Stimulated activated CD8-positive, alpha-beta memory T cell treated with anti-CD3 and anti-CD28 coated beads, Interleukin-7, amount 100 ng/mL, for 48 hours (primary cell): ENCODE measurements at places on chromosomes 6 and 20.

DNA sequence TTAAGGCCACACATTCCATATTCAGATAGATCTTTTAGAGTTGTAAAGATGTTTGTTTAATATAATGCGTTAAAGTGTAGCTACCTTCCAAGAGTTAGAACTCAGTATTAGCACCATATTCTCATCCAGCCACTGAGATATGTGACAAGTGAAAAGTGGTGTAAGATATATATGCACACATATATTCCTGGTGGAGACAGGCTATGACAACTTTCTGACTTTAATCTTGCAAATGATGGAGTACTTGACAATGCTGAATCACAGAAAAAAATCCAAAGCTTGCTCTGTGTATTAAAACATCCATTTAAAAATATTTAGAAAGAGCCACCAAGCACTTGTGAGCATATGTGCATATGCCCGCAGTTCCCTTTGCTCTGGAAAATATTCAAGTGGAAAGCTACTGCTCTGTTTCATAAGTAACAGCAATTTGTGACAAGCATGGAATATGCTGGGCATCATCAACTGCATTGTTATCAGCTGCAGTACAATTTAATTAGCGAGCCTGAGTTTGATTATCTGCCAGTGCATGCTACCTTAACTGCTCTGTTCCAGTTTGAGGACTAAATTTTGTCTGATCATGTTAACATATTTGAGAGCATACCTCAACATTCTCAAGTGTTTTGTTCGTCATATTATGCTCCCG, 64.8 kb downstream of the VIP start:
- DNase-seq = no peak

DNA sequence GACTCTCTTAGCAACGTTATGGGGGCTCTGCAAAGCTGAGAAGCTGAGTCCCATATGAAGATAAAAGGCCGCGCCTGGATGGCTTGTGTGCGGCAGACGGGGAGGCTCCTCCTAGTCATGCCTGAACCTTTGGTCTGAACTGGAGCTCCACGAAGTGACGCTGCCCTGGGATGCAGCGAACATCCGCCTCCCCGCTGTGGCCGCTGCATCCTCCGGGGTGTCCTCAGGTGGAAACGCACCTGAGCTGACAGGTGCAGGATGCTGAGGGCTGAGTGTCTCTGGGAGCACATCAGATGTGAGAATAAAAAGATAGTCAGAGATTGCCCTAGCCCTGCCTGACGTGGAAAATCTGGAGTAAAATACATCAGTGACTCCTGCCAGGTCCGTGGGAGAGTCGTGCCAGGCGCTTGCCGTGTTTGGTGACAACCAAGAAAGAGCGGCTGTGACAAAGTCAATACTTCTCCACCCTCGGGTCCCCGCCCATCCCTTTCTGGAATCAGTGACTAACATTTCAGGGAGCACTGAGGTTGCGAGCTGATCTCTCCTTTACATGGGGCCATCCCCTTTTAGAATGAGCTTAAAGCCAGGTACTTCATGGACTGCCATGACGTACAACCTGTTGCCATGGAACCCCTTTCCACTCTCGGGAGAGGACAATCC, 162.8 kb upstream of the AFDN start:
- DNase-seq = no peak

- no peak for DNase-seq
Measured at GRCh38 chr20:9632991-9633390, 118.6 kb downstream of the LAMP5 start.

- DNase-seq = no peak
Measured at GRCh38 chr6:143967706-143968376, 40.2 kb downstream of the PLAGL1 start.

- DNase-seq = no peak
Measured at GRCh38 chr6:68958327-68958726, 323.2 kb downstream of the ADGRB3 start.

GRCh38 chr6:38687043-38687353, 15.9 kb downstream of the GLO1 start:
- no peak for DNase-seq

DNA sequence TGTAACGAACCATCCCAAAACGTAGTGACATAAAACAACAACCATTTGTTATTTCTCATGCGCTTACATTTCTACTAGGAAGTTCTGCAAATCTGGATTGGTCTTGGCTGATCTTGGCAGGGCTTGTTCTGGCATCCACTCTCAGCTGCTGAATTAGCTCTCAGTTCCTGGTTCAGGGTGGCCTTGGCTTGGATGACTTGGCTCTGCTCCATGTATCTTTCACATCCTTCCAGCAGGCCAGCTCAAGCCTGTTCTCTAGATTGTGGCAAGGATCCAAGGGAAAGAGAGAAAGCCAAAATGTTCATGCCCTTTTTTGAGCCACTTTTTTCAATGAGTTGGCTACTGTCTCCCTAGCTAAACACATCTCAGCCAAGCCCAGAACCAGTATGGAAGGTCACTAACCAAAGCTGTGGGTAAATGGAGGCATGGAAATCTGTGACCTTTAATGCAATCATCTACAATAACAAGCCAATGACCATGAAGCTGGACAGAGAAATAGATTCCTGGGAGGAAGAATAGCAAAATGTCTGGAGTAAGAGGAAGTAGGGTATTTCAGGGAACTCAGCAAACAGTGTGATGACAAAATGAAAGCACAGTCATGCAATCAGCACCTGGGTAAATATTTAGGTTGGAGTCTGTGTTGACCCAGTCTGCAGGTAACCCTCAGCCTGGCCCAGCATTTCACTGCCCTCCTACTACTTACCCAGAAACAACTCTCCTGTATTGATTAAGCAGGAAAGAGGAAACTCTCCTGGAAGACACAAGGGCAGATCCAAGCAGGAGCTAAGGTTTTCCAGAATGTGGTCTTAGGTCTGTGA, 32.7 kb upstream of the SNAP25 start:
- DNase-seq = no peak

DNA sequence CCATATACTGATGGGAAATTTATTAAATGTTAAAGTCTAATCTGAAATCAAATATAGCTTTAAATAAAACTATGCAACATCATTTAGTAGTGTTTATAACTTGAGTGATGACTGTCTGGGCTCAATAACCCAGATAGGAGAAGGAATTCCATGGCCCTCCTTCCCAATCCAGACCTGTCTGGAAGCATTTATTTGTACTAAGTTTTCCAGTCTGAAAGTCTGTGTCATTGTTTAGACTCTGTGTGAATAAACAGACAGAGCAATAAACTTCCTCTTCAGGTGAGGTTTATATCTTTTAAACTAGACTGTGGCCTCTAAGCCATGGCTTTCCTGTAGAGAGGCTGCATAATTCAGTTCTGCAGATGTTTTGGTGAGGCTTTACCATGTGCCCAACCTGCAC, 176.4 kb downstream of the SOX4 start:
- DNase-seq = no peak

DNA sequence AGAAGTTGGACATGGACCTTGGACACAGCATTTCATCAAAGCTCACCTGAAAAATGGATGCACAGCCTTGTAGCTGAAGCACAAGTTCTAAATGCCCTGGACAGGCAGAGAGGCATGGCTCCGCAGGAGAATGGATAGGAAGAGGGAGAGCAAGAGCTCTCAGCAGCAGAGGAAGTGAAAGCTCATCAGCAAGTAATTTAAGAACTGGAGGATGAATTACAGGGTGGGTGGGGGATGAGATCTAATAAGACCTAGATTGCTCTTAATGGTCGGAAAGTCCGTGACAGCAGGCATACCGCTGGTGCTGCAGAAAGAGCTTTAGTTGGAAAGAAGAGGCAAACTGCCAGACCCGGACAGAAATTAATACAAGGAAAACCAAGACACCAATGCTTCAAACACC, 37.3 kb upstream of the SAYSD1 start:
- DNase-seq = no peak

DNA sequence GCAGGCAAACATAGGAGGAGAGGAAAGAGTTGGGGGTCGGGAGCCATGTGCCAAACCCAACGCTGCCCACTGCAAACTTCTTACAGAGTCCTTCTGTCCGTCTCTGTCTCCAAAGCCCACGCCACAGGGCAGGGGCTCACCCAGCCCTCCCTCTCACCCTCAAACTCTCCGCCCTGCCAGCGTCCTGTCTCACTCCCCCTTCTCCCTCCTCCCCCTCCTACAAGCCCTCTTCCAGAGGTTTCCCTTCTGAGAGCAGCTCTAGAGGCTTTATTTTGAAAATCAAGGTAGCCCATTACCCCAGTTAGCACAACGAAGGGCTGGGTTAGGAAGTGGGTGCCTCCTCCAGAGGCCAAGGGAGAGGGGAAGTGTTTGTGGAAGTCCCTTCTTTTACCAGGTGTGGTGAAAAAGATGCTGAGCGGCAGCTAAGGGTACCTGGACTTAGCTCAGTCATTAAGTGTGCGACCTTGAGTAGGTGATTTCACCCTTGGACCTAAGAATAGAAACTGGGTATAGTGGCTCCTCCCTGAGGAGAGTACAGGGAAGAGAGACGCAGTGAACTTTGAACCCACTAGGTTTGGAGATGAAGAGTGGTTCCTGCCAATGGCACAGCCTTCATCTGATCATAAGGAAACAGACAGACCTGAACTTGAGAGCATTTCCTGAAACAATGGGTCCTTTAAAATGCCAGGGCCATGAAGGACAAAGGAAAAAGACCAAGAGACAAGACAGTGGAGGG, 123.8 kb downstream of the BANF2 start:
- no peak for DNase-seq

DNA sequence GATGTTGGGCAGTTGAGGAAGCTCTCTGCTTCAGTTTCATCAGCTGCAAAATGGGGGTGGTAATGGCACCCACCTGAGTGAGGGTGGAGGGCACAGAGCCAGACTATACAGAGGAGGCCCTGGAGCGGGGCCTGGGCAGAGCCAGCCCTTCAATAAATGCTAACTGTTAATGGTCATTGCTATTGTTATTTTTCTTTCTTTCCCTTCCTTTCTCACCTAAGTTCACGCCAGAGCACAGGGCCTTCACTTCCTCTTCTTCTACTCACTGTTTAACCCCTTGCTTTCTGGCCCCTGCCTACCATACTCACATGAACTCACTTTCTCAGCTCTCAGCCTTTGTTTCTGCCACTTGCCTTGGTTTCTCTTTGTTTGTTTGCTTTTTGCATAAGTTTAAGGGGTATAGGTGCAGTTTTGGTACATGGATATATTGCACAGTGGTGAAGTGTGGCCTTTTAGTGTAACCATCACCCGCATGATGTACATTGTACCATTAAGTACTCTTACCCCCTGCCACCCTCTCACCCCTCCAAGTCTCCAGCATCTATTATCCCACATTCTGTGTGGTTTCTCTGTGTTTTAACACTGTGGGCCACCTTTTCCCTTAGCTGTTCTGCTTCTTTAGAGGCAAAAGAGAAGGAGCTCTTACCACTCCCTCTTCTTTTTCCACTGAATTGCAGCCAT, 7.5 kb upstream of the RREB1 start:
- DNase-seq = no peak

GRCh38 chr20:50188879-50189680, 1.6 kb upstream of the CEBPB start:
- DNase-seq = no peak

- DNase-seq = no peak
Measured at GRCh38 chr20:44400970-44401769, 45.7 kb downstream of the HNF4A start.

DNA sequence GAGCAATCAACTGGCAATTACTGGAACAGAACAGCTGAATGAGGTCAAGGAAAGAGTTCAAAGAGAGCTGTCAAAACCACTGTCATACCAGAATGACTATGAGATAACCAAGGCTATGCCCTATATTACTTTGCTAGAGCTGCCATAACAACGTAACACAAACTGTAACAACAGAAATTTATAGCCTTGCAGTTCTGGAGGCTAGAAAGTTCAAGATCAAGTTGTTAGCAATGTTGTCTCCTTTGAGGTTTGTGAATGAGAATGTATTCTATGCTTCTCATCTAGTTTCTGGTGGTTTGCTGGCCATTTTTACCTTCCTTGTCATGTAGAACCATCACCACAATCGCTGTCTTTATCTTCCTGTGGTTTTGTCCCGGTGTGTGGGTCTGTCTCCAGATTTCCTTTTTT, 1323.0 kb upstream of the GJE1 start:
- DNase-seq = no peak

- DNase-seq = no peak
Measured at GRCh38 chr20:62059401-62059800, 6.3 kb downstream of the TAF4 start.

- DNase-seq = no peak
Measured at GRCh38 chr6:151765444-151765886, 42.0 kb upstream of the ESR1 start.

- no peak for DNase-seq
Measured at GRCh38 chr6:112682071-112682470, 334.9 kb downstream of the RFPL4B start.

DNA sequence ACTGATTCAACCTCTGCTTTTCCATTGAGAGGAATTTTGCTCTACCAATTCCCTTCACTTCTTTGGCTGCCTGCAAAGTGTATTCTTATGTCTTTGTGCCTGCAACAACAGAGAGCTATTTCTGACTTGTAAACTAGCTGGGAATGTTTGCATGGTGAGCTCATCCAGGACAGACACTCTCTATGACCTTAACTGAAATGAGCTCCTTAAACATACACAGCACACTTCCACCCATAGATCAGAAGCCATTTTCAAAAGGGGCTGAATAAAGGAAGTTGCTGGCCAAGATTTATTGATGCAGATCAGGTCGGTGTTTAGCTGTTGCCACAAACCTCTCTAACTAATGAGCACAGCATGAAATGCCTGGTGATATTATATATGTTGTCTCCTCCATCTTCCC, 377.7 kb downstream of the BTBD9 start:
- DNase-seq = no peak

GRCh38 chr6:109816452-109817374, 125.6 kb downstream of the FIG4 start:
- no peak for DNase-seq

GRCh38 chr6:37168811-37169495, 999 bp upstream of the PIM1 start:
- DNase-seq = no peak

DNA sequence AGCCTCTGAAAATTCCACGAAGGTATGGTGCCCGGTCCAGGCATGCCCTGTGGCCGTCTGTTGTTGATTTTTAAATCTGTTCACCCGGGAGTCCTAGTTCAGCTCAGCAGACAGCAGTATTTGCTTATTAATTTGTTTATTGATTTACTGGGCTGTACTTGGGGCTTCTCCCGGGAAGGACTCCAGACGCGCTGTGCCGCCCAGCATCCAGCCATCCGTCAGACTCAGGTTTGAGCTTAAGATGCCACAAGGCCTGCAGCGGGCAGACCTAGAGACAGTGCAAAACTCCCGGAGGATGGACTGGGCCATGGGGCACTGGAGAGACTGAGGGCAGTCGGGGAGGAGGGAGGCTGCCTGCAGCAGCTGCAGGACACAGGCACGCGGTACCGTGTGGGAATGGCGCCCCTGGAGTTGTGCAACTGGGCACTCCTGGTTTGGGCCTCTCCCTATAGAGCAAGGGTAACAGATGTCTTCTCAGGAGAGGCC, 17.3 kb upstream of the CCDC167 start:
- no peak for DNase-seq
